AG08396 (cell line): ENCODE measurements at places on chromosomes 2 and 18.

DNA sequence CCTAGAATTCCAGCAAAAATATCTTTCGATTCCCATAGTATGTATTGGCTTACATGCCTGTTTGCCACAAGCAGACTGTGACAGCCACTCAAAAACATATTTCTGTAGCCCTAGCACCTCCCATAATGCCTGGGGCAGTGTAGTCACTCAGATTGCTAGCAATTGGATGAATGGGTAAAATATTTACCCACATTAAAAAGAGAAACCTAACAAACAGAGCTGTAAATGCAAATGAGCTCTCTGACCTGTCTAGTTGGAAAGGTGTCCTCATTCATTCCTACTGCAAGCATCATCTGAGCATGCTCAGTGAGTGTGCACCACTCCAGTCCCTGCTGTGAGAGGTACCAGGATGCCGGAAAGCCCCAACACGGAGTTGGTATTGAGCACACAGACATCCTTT lies 234.0 kb upstream of the RAB12 start:
- DNase-seq = no peak

GRCh38 chr2:47004905-47005495 lies 89.4 kb upstream of the MCFD2 start:
- no peak for DNase-seq

DNA sequence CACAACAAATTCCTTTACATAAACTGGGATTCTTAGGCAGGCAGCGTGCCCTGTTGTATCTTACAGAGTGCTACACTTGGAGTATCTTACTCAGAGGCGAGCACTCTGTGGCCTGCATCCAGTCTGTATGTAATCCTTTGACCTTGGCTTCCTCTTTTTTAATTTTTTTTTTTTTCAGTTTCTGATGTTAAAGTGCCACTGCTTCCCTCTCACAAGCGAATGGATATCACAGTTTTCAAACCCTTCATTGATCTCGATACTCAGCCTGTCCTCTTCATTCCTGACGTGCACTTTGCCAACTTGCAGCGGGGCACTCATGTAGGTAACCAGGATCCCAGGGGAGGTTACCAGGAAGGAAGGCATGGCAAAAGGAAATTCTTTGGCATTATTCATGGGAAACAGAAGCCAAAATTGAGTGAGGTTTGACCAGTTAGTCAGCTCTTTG lies 40.4 kb downstream of the GRHL1 start:
- DNase-seq = no peak

- DNase-seq = no peak
Measured at GRCh38 chr2:46936566-46936965, 21.0 kb upstream of the MCFD2 start.

DNA sequence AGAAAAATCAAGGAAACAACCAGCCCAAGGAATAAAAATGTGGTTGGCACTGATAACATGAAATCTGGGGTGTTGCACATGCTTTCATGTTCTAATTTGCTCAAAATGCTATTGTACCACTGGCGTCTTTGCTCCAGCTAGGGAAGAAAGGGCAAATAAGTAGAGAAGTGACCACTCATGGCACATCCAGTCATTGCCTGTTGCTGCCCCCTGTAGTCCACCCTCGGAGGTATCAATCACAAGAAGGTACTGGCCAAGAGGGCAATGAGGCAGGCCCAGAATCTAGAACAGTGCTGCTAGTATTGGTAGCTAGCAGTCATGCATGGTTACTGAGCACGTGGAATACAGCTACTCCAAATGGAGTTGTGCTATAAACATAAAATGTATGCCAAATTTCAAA lies 213.4 kb downstream of the CDCA7 start:
- DNase-seq = no peak

DNA sequence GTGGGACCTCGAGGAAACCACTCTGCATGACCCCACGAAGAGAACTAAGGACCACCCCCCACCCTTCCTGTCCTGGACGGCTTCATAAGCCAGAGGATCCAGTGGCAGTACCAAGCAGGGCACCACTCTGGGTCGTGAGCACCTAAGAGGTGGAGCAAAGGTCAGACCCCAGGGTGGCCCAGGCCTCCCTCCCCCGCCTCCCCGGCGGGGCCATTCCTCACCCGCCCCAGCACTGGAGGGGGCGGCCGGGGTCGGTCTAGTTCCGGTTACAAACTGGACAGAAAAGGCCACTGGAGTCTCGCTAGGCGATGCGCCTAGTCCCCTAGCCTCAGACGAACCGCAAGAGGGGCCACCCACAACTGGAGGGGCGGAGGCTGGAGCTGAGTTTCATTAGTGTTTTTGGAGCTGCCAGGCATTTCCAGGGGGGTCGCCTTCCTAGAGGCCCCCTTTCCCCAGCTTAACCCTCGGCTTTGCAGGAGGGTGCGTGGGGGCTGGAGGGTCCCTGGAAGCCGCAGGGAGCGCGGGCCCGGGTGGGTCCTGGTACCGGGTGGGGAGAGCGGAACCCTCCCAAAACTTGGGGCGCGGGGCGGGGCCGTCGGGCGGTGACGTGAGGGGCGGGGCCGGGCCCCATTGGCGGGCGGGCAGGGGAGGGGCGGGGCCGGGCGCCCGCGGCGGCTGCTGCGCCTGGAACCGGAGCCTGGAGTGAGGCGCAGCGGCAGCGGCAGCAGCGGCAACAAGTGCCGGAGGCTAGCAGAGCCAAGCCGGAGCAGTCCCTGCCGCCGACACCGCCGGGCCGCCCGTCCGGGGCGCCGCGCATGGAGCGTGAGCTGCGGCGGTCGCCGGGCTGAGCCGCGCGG lies at the start of gene B3GNT2:
Gene B3GNT2 (plus strand): TSS at position 695 of the 857 bp plus-strand sequence. CDS start 26,106 bp downstream, outside the sequence.
- peak; percentile 95 for DNase-seq

DNA sequence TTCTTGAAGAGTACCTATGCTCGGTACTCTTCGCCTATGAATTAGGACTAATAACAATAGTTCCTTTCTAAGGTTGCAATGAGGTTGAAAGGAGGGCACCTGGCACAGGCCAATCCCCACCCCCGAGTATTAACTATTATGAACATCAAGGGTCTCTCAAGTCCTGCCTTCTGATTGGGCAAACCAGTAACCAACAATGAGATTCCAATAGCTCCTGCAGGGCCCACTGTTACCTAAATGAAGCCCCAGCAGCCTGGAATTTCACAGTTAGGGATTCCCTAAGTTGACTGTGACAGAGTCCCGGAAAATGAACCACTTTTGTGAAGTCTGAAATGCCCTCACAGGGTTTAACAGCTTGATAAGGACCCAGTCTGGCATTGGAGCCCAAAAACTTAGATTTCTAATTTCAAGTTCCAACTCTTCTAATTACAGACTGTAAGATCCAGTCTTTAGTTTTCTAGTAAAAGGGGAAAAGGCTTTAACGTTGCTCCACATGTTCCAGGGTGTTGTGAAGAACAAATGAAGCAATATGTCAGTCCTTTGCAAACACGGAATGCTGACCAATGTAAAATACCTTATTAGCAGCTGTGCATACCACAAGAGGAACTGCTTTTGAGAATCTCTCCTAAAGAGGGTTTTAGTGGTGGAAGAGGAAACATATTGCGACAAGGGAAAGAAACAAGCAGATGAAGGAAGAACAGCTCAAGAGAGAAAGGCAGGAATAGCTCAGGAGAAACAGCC lies 277.7 kb upstream of the MAP2 start:
- DNase-seq = no peak

- no peak for DNase-seq
Measured at GRCh38 chr2:143843686-143844085, 676.2 kb downstream of the ZEB2 start.

- no peak for DNase-seq
Measured at GRCh38 chr2:217402761-217403383, 543.0 kb upstream of the TNP1 start.

DNA sequence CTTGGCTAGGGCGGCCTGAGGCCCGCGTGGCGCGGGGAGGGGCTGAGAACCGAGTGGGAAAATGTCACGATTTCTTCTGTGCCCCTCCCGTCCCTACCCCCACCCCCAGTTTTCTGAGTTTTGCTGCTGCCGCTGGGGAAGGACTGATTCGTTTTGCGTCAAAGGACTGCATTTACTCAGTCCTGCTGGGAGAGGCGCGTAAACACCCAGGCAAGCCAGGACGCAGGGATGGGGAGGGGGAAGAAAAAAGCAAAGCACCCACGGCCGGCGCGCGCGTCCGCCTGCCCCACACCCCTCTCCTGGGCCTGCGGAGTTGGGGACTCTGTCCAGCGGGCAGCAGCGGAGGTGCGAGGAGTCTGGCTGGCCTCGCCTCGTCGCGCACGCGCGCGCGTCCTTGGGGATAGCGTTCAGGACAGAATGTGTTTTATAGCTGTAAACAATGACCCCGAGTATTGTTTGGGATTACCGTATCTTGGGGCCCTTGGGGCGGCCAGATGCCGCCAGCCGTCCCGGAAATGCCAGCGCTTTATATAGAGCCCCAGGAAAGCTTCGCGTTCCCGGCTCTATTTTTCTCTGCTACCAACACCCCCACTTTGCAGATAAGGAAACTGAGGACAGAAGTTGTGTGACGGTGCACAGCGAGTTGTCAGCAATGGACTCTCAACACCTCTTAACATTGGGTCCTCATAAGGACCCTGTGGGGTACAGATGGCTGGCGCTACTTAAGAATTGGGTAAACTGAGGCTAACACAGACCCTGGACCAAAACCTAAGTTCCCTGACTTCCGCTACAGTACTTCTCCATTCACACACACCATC lies 1.7 kb upstream of the FOSL2 start:
- DNase-seq = peak; percentile 73

- DNase-seq = no peak
Measured at GRCh38 chr18:54192900-54193299, 31.6 kb downstream of the MBD2 start.

GRCh38 chr2:32976409-32977063 lies 29.8 kb downstream of the LTBP1 start:
- DNase-seq = no peak

DNA sequence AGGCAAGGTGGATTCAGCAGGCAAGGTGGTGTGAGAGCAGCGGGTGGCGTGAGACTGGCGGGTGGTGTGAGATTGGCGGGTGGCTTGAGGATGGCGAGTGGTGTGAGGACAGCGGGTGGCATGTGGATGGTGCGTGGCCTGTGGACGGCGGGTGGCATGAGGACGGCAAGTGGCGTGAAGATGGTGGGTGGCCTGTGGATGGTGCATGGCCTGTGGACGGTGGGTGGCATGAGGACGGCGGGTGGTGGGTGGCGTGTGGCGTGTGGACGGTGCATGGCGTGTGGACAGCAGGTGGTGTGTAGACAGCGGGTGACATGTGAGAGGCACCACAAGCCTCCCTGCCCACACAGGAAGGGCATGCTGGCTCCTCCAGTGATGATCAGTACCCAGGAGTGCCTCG lies 186.9 kb upstream of the SALL3 start:
- DNase-seq = no peak

DNA sequence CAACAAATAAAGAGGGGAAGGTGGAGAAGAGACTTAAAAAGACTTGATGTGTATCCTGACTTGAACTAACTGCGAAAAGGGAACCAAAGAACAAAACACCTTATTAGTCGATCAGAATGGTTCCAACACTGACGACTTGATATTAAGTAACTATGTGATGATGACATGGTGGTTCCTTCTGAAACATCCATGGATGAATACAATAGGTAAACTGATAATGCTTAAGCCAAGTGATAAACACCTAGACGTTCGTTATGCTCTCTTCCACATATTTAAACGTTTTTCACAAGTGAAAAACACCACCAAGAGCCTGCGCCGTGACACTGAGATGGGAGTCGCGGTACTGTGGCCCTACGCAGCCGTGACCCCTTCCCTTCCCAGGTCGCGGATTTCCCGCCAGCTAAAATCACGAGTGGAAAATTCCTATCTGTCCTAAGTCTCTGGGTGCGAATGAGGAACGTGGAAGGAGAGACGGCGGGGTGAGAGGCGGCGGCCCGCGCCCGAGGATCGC lies 797 bp downstream of the TTC32 start:
- DNase-seq = no peak

DNA sequence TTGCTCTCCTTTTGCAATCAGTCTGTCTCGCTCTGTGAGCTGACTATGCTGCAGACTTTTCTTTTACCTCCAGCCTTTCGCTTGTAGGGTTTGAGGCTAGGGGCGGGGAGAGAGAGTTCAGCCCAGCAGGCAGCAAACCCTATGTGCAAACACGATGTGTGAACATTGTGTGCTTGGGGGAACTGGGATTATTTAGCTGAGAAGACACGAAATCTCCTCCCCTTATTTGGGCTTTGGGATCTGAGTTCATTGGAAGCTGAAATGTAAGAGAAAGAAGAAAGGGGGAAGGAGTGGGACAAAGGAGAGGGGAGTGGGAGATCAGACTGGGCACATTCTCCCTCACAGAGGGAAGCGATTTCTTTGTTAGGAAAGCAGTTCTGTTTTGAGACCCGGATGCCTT lies 189.6 kb upstream of the TNP1 start:
- no peak for DNase-seq

DNA sequence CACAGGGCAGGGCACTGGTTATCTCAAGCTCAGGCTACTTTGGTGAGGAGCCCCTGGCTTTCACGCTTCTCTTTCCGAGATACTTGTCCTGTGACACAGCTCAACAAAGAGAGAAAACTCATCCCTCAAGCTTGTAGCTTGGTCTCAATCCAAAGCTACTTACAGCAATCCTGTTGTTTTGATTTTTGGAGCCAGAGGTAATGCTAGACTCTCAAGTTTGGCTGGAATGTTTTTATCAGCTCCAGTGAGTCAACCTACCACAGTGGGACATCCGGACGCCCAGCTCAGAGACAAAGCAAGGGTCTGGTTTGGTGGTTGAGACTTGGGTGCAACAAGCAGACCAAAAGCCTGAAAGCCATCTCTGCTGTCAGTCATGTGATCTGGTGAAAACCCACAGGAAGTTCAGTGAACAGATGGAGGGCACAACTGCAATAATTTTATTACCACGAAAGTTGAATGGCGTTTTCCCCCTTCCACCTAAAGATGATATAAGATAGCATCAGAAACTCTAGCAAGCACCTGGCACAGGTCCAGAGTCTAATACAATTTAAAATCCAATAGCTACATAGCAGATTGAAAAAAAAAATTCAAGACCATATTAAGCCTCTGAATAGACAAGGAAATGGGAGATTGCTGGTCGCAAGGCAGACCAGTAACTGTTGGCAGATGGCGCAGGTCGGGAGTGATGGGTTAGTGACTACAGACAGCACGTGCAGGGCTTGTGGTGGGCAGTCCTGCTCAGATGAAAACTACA lies 102.3 kb upstream of the SMAD7 start:
- DNase-seq = peak; percentile 75

- DNase-seq = no peak
Measured at GRCh38 chr2:174544156-174544555, 53.4 kb downstream of the WIPF1 start.

DNA sequence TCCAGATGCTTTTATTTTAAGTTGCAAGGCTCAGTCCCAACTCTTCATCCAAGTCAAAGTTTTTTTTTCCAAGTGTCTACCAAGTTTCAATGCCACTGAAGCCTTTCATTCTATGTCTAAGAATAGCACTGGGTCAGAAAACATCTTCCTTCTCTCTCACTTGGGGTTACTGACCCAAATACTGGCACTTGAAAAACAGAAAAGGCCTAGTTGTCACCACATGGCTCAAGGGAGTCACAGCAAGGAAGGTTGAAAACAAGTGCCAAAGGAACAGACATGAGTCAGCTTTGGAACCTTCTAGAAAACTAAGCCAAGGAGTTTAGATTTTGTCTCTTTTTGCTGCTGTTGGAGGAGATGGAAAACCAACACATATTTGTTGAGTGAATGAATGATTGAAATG lies 146.5 kb downstream of the COPS8 start:
- DNase-seq = no peak

- no peak for DNase-seq
Measured at GRCh38 chr18:58069721-58070292, 25.8 kb downstream of the NEDD4L start.
